ENCODE measurements at places on chromosomes 2 and 18.

- DNase-seq = no peak
Measured at GRCh38 chr2:145584353-145584752, 1064.4 kb upstream of the ZEB2 start.

DNA sequence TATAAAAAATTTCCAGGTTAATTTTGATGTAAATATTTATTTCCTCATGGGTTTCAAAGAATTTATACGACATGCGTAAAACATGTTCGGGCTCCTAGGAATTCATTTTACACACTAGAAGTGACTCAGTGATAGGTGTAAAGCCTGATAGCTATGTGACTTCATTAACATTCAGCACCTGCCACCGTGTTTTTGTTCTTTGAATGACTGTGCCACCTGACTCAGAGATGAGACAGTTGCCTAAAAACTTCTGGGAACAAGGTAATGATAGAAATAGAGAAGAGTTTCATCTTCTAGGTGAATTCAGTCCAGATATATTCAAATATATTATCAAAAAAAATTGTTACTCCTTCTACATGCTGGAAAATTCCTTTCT is 10.0 kb downstream of the IL1R2 start:
- no peak for DNase-seq

GRCh38 chr18:12391487-12392165 is 14.6 kb upstream of the AFG3L2 start:
- DNase-seq = peak; percentile 45

DNA sequence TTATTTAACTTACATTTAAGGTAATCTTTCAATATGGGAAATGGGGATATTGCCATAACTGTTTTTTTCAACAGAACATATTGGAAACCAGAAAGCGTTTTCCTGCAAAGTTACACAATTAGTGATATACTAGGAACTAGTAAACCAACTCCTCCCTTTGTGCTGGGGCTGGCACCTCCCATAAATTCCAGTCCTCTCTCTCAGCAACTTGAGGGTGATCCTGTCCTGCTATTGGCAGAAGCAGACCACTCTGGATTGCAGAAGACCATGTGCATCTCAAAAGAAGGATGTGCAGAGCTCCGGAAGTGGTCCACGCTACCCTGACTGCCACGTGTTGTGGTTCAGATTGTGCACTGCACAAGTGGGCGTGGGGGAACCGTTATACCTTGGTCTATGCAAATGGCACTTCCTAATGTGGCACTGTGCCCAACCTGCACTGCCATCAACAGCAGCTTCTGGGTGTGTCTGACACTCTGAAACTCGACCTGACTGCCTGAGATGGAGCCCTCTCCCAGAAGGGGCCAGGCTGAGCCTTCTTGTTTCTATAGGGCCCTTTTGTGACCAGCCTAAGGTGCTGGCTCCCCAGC is 219.2 kb downstream of the ZNF516 start:
- DNase-seq = no peak

DNA sequence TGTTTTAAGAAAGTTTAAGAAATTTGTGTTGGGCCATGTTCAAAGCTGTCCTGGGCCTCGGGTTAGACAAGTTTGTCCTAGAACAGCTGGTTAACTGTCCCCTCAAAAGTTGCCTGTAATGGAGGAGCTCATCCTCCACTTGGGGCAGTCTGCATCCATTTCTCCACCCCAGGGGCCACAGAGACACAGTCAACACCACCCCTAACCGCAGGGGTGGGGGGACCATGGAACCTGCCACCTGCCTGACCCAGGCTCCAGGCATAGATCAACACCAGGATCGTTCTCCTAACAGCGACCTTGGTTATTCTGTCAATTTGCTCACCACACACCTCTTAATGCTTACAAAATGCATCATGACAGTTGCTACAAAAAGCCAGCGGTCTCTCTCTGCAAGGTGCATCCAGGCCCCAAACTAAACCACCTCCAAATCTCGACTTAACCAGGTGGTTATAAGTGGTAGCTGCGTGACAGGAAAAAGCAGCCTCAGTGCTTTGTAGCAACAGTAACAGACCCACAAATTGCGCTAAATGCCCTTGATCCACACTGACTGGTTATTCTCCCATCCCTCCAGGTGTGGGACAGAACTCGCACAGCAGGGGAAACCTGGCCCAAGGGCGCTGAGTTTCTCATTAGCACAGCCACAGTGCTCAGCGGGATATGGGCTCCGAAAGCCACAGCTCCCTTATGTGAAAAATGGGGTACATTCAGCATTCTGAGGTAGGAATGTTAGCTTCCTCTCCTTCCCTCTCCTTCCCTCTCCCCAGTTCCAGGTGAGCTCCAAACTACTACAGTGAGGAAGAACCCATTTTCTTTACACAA is 48.0 kb downstream of the HDLBP start:
- DNase-seq = no peak

- no peak for DNase-seq
Measured at GRCh38 chr2:165369898-165370296, 99.6 kb upstream of the CSRNP3 start.

- DNase-seq = no peak
Measured at GRCh38 chr2:115163572-115163971, 721.1 kb downstream of the DPP10 start.

- no peak for DNase-seq
Measured at GRCh38 chr2:165833156-165833555, 39.1 kb upstream of the GALNT3 start.

DNA sequence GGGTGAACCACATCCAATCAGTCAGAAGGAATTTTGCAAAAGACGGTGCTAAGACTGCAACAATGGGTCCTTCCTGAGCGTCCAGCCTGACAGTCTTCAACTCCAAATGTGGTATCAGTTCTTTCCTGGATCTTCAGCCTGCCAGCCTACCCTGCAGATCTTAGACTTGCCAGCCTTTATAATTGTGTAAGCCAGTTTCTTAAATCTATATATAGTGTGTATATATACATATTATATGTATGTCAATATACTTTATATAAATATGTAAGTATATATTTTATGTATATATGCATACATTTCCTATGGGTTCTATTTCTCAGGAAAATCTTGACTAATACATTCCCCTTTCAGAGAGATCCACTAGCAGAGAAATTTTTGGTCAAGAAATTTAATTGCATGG is 245.5 kb downstream of the FHOD3 start:
- DNase-seq = no peak

GRCh38 chr2:170024721-170025120 is 153.2 kb upstream of the MYO3B start:
- no peak for DNase-seq

DNA sequence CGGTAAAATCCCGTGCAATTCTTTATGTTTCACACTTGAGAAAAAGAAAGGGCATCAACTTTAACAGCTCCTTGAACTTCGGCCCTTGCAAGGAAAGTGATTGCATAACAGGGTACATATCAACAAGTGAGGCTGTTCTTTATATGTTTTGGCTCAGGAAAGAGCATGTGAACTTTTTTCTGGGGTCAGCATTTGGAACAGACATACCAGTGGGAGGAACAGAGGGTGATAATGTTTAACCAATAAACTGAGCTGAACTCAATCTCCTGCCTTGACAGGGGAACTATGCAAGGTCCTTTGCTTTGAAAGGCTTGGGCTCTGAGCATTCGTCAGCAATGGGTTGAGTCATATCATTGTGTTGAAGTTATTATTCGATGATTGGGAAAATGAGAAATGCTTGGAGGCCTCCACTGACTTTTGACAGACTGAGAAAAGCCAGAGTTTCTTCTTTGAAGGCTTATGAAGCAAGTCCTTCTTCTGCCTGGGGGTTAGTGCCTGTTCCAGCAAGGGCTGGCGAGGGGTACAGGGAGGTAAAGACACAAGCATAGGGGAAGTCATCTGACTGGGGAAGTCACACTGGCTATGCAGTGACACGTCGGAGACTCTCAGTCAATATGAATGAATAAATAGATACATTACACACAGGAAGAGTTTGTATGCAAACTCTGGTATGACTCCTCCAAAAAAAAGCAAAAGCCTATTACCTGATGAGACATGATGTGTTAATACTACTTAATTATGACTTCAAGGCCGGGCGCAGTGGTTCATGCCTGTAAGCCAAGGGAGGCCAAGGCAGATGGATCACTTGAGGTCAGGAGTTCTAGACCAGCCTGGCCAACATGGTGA is 57.2 kb downstream of the CYB5A start:
- DNase-seq = no peak

GRCh38 chr18:5467671-5468070 is 76.1 kb downstream of the EPB41L3 start:
- no peak for DNase-seq

DNA sequence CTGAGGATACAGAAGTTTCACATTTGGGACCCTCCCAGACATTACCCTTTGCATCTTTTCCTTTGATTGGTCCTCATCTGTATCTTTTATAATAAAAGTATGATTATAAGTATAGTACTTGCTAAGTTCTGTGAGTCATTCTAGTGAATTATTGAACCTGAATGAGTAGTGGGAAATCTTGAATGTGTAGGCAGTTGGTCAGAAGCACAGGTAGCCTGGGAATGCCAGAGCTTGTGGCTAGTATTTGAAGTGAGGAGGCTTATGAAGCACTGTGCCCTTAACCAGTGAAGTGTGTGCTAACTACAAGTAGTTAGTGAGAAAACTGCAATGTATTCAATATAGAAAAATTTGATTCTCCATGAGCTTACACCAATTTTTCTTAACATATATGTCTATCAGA is 257.6 kb downstream of the GRB14 start:
- DNase-seq = no peak

DNA sequence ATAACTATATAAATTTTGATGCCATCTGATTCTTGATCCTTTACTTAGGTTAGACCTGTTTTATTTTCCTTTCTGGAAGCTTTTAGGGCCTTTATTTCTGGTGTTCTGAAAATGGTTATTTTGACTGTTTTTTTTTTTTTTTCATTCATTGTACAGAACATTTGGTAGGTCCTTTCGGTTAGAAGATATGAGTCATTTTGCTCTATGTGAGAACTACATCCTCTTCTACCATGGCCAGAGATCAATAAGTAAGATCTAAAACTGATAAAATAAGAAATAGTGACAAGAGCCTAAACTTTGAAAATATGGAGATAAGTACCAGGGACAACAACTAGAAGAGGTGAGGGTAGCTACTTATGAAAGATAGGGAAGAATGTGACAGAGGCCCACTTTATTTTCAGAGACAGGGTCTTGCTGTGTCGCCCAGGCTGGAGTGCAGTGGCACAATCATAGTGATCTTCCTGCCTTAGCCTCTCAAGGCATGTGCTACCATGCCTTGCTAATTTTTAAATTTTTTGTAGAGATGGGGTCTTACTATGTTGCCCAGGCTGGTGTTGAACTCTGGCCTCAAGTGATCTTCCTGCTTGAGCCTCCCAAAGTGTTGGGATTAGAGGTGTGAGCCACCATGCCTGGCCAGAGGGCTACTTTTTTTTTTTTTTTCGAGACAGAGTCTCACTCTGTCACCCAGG is 66.5 kb downstream of the EIF2AK3 start:
- no peak for DNase-seq

- no peak for DNase-seq
Measured at GRCh38 chr2:160700021-160700814, 206.6 kb upstream of the RBMS1 start.

DNA sequence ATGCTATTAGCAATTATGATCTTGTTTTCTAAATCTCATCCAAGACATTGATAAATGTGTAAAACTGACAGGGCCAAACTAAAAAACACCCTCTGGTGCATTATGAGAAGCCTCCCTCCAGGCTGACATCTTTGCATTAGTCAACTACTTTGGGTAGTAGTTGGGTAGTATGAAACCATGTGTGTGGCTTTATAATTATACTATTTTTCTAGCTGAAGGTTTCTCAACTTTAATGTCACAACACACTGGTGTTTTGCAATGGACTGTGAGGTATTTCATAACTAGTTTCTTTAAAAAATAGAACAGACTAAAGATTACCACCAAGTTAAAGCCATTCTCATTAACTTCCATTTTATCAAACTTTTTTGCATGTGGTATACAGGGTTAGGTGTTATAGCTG is 73.1 kb upstream of the RBMS1 start:
- no peak for DNase-seq

GRCh38 chr2:64426183-64426952 is 27.6 kb upstream of the LGALSL start:
- no peak for DNase-seq

- no peak for DNase-seq
Measured at GRCh38 chr2:26651470-26651771, 10.3 kb upstream of the CIB4 start.

DNA sequence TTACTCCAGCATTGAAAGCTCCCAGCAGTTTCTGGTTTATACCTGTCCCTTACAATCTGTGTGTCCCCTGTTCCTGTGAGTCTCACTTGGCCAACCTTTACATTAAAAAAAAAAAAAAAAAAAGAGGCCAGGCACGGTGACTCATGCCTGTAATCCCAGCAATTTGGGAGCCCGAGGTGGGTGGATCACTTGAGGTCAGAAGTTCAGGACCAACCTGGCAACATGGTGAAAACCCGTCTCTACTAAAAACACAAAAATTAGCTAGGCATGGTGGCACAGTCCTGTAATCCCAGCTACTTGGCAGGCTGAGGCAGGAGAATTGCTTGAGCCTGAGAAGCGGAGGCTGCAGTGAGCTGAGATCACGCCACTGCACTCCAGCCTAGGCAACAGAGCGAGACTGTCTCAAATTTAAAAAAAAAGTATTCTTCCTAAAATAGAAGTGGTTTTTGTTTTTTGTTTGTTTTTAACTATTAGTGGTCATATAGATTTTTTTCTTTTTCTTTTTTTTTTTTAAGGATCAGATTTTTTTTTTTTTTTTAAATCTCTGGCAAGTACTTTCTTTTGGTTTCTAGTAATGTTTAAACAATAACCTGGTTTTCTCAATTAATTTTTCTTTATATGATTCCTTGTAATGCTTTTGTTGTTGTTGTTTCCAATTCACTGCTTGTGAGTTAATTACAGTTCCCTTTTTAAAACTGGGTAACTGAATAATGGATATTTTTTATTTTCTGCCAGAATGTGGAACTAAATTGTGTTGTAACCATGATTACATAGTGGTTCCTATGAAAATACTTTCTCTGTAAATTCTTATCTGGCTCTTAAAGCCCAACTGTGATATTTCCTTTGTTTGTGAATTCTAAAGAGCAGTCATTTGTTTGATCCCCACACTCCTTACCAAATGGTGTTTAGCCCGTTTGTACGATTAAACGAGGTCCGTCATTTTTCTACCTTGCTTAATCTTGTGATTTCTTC is 116.8 kb downstream of the CTAGE1 start:
- no peak for DNase-seq

DNA sequence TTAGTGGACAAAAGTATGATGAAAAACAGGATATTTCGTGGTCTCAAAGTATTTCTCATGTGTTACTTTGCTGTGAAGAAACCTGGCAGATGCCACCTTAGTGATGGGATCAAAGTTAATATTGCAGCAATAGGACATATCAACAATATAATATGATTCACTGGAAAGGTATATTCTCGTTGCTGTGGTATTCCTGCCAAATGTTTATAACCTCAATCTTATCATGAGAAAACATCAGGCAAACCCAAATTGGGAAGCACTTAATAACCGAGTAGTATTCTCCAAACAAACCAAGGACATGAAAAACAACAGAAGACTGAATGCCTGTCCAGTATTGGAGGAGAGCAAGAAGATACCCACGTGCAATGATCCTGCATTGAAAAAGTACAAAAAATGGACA is 302.6 kb upstream of the MC4R start:
- no peak for DNase-seq

DNA sequence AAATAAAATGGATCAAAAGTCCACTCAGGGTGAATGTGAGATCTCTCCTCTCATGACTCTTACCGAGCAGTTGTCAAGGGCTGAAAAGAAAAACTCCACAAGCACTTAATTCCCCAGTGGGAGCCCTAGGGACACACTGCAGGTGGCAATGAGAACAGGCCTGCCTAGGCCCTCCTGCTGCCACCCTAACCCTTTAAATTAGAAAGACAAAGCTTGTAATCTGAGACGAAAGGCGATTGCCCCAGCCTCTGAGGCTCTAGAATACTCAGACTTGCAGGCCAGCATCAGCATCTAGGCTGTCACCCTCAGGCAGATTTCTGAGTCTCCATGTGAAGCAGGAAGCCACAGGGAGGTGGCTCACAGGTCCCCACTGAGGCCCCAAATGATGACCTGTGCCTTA is 457.0 kb upstream of the MYT1L start:
- no peak for DNase-seq
